DMS 273 treated with DMSO at 0.1 percent for 48 hours (cell line): ENCODE measurements at places on chromosomes 7 and 10.

GRCh38 chr7:93414574-93414973, 159.9 kb downstream of the CALCR start:
- no peak for DNase-seq

- no peak for DNase-seq
Measured at GRCh38 chr7:110704225-110704624, 386.7 kb upstream of the LRRN3 start.

DNA sequence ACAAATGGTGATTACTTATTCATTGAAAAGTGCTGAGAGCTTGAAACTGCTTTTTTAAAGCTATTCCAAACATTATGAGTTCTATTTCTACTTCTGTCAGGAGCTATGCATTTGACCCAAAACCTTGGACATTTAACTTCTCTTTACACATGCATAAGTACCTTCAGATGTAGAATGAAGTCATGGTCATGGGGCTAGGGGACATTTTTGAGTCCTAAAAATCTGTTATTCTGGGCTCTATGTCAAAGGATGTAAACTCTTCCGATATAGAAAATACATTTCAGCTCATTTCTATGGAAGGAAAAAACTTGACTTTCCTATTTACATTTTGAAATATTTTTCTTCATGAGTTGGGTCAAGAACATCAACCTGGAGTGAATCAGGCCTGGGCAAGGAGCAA, 179.5 kb upstream of the CXCL12 start:
- DNase-seq = no peak

- no peak for DNase-seq
Measured at GRCh38 chr10:46053534-46054434, 7.7 kb upstream of the MSMB start.

DNA sequence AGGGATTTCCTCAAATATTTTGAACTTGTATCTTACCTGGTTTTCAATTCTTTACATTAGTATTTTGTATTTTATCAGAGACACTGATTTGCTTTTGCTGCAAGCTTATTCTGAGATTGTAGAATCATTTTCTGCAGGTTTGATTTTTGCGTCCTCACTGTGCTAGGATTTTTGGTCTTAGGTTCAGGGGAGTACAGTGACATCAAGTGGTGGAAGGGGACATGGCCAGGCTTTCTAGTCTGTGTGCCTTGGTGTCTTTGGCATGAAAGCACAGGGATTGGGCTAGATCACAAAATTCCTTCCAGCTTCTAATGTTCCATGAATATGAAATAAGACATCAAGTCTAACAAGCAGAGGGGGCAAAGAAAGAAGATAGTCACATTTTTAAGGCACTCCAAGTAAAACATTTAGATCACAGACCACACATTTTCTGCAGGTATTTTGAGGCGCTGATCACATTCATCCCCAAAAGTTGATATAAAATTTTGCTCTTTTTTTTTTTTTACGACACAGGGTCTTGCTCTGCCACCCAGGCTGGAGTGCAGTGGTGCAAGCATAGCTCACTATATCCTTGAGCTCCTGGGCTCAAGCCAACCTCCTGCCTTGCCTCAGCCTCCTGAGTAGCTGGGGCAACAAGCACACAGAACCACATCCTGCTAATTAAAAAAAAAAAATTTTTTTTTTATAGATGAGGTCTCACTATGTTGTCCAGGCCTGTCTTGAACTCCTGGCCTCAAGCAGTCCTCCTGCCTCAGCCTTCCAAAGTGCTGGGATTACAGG, 124.4 kb downstream of the PON1 start:
- DNase-seq = peak; percentile 51

DNA sequence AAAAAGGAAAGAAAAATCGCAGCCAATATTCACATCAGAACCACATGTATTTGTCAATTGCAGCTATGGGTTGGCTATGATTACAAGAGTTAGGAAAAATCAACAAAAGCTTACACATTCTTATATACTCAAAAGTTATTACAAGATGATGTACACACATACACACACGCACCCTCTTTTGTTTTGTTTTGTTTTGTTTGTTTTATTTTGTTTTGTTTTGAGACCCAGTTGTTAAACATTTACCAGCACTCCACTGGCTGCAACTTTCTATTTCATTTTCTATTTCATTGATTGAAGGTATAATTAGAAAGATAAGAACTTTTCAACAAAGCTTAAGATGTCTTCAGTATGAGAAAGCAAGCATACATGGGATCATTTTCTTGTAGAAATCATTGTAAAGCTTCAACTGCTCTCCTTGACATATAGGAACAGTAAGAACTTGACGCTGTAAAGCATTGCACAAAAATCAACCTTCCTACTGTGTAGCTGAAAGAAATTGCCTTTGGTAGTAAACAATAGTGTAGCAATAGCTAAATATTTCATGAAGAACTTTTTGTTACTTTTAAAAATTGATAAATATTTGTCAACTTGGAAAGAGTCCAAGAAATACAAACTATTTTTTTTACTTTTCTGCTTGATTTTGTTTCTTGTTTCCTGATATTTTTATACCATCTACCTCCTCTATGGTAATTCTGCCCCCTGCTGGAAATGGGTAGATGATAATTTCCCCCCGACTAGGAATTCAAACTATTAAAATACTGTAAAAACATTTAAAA, 205.9 kb downstream of the MBL2 start:
- DNase-seq = no peak

DNA sequence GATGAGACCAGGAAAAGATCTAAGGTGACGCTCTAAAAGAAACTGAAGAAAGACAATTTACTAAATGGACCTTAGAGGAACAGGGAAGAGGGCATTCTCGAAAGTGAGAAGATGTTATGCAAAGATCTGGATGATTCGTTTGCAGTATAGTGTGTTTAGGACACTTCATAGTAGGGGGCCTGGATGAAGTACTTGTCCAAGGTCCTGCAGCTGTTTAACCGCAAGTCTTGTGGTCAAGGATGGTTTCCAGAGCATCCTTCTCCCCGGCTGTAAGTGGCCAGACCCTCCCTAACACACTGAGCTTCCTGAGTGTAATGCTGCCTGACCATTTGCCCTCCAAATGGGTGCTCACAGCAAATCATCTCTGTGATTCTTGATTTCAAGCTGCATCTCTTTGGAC, 101.6 kb downstream of the XPNPEP1 start:
- no peak for DNase-seq

DNA sequence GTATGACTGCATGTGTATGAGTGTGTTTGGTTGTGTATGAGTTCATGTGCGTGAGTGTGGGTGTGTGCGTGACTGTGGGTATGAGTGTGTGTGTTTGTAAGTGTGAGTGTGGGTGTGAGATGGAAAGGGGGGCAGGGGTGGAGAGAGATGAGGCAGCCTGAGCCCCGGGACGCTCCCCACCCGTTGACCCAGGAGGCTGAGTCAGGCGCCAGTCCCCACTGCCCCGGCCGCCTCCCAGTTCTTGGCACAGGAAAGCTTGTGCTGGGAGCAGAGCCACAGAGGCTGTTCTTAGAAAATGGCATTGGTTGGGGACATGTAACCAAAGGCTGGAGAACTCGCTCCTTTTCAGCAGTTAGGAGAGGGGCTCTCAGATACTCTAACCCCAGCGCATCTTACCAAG, 27.8 kb upstream of the NUB1 start:
- no peak for DNase-seq

GRCh38 chr7:45937301-45937700, 16.2 kb upstream of the IGFBP3 start:
- no peak for DNase-seq

GRCh38 chr10:29130190-29130673, 158.6 kb upstream of the LYZL1 start:
- no peak for DNase-seq

- DNase-seq = no peak
Measured at GRCh38 chr10:92111336-92111939, 179.4 kb downstream of the CPEB3 start.

DNA sequence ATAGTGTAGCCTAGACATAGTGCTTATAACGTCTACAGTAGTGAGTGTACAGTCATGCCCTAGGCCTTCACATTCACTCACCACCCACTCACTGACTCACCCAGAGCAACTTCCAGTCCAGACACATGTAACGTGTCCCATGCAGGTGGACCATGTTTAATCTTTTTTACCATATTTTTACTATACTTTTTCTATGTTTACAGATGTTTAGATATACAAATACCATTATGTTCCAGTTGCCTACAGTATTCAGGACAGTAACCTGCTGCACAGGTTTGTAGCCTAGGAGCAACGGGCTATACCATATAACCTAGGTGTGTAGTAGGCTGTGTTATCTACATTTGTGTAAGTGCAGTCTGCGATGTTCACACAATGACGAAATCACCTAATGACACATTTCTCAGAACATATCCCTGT, 11.0 kb downstream of the MPP7 start:
- DNase-seq = no peak

DNA sequence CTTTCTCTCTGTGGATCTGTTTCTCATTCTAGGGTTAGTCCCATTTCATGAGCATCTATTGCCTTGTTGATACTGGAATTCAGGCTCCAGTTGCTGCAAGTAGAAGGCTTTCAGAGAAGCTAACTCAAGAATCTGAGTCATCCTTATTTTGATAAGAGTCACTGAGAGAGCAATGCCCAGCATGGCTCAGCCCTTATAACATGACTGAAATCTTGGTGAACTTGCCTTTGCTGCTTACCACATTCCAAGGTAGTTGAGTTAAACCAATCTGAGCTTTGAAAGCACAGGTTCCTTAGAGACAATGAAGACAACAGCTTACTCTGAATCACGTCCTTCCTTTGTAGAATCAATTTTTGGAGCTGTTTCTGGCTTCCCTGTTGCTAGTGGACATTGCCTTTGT, 53.6 kb upstream of the CHCHD3 start:
- DNase-seq = no peak

- no peak for DNase-seq
Measured at GRCh38 chr10:133110133-133110532, 22.4 kb downstream of the ADGRA1 start.

DNA sequence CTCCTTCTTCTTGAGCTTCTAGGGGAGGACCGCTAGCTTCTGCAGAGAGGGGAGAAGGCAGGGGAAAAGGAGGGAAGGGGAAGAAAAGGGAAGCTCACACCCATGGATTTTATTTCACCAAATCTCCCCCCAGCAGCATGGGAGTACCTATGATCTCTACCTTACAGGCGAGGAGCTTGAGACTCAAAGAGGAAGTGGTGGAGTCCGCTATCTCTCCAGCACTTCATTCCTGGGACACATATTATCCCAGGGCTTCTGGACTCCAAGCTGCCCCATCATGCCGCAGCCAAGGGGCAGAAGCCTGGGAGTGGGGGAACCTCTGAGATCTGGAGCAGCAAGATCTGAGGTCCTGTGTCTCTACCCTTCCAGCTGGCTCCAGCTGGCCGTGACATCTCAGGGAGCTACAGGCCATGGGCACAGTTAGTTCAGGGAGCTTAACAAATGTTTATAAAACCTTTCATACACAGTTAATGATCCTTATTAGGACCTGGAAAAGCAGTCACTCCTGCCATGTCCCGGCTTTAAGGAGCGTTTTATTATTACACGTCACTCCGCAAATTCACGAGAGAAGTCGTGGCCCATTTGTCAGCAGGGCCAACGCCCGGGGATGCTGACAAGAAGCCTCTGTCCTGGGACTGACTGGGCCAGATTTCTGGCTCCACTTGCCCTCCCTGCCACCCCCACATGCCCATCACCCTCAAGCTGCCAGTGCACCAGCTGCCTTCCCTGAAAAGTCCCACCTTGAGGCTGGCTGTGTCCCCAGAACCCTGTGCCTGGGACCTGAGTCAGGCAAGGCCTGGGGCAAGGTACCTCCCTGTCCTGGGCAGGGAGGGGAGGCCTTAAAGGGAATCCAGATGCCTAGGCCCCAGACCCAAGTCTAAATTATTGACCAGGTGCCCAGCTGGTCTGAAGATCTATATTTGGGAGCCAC, 132.1 kb upstream of the ZMIZ1 start:
- DNase-seq = no peak

DNA sequence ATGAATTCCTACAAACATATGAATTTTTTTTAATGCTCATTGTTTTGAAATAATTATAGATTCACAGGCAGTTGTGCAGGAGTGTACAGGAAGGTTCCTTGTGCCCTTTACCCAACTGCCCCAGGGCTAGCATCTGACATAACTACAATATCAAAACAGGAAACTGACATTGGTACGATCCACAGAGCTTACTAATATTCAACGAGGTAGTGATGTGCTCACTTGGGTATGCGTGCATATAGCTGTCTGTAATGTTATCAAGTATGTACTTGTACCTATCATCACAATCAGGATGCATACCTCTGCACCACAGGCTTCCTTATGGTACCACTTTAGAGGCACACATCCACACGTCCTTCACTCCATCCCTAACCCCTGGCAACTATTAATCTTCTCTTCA, 68.3 kb downstream of the BMS1 start:
- no peak for DNase-seq

GRCh38 chr10:107616463-107617410, 452.2 kb upstream of the SORCS1 start:
- DNase-seq = no peak

GRCh38 chr10:46992803-46993561, 81.8 kb downstream of the PTPN20 start:
- DNase-seq = peak; percentile 21

DNA sequence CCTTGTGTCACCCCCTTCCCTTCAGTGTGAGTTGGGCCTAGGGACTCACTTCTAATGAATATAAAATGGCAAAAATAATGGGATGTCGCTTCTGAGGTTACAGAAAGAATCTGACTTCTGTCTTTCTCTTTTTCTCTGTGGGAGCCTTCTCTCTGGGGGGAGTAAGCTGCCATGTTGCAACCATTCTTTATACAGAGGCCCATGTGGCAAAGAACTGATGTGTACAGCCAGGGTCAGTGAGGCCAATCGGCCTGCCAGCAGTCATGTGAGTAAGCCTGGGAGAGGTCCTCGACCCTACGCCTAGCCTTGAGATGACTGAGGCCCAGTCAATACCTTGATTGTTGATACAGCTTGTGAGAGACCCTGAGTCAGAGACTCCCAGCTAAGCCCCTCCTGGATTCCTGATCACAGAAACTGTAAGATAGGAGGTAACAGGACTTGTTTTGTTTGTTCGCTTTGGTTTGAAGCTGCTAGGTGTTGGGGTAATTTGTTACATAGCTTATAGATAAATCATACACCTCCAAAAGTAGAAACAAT, 1.7 kb downstream of the TCAF1 start:
- DNase-seq = no peak

- no peak for DNase-seq
Measured at GRCh38 chr10:90665905-90666662, 191.8 kb downstream of the HTR7 start.

GRCh38 chr7:11895337-11895736, 63.3 kb upstream of the THSD7A start:
- peak; percentile 79 for DNase-seq

GRCh38 chr10:121680879-121681655, 82.8 kb upstream of the FGFR2 start:
- DNase-seq = no peak

DNA sequence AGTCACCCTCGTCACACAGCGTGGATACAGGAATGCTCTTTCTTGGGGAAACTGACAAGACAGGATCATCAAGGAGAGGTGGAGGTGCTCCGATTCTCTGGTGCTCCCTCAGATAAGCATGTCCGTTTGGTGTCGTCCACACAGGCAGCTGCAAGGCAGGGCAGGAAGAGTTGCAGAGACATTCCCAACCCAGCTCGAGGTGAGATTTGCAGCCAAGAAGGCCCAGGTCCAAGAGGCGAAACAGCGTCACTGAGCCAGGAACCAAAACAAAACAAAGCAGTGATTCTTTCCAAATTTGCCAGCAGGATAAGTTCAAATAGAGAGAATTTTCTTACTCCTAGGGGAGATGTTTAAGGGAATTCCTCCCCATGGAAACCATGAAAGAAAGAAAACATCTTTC, 386.5 kb upstream of the PFKP start:
- DNase-seq = no peak

- no peak for DNase-seq
Measured at GRCh38 chr7:29843093-29843492, 36.8 kb downstream of the WIPF3 start.

- DNase-seq = no peak
Measured at GRCh38 chr7:42426163-42426562, 189.2 kb upstream of the GLI3 start.
